ENCODE measurements at places on chromosomes 16 and 17.

GRCh38 chr17:30074730-30075129, 41.9 kb upstream of the NSRP1 start:
- no peak for DNase-seq

- no peak for DNase-seq
Measured at GRCh38 chr17:74680213-74680612, 32.5 kb downstream of the CD300LF start.

GRCh38 chr17:13046361-13046760, 28.5 kb upstream of the ELAC2 start:
- DNase-seq, result no peak

GRCh38 chr16:14286368-14287230, 215.5 kb downstream of the MRTFB start:
- no peak for DNase-seq
